ENCODE measurements at places on chromosomes 2 and 18.

- no peak for DNase-seq
These were observed 318.7 kb downstream of the GBX2 start for GRCh38 chr2:235849489-235849888.

DNA sequence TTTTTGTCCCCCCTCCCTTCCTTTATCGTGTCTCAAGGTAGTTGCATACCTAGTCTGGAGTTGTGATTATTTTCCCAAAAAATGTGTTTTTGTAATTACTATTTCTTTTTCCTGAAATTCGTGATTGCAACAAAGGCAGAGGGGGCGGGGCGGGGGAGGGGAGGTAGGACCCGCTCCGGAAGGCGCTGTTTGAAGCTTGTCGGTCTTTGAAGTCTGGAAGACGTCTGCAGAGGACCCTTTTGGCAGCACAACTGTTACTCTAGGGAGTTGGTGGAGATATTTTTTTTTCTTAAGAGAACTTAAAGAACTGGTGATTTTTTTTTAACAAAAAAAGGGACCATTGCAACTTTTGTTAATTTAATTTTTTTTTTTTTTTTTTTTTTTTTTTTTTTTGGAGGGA lies 2.1 kb downstream of the SOX11 start:
- no peak for DNase-seq

- DNase-seq, result no peak
These were observed 83.1 kb downstream of the BABAM2 start for GRCh38 chr2:27973592-27973991.

- DNase-seq, result no peak
These were observed 55.9 kb downstream of the PLA2R1 start for GRCh38 chr2:160006475-160006874.

DNA sequence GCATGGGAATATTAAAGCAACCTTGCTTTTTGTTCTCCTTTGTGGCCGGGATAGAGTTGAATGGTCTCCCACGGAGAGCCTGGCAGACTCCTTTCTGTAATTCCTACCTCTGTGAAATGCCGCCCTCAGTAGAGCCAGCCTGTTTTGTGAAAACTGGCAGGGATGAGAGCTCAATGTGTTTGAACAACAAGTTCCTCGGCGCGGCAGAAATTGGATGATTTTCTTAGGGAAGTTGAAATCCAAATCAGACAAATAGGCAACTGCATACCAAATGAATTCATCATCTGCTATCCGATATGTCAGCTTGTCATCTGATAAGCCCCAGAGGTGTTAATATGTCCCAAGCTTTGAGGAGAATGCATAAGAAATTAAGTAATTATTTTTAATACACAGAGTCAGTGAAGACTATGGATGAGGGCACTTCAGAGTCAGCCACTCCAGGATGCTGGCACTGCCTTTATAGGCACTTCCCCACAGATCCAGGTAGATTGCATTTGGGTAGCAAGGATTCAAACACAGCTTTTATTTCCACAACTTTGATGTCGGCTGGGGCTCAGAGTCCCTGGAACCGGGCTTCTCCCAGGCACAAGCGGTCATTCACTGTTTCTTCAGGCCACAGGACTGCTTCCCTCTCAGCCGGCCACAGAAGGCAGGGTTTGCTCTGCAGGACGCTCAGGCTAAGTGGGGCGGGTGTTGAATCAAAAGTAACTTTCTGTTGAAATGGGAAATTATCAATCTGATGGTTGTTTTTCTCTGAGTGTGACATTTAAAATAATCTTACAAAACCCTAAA lies 82.8 kb upstream of the REV1 start:
- DNase-seq, result no peak

DNA sequence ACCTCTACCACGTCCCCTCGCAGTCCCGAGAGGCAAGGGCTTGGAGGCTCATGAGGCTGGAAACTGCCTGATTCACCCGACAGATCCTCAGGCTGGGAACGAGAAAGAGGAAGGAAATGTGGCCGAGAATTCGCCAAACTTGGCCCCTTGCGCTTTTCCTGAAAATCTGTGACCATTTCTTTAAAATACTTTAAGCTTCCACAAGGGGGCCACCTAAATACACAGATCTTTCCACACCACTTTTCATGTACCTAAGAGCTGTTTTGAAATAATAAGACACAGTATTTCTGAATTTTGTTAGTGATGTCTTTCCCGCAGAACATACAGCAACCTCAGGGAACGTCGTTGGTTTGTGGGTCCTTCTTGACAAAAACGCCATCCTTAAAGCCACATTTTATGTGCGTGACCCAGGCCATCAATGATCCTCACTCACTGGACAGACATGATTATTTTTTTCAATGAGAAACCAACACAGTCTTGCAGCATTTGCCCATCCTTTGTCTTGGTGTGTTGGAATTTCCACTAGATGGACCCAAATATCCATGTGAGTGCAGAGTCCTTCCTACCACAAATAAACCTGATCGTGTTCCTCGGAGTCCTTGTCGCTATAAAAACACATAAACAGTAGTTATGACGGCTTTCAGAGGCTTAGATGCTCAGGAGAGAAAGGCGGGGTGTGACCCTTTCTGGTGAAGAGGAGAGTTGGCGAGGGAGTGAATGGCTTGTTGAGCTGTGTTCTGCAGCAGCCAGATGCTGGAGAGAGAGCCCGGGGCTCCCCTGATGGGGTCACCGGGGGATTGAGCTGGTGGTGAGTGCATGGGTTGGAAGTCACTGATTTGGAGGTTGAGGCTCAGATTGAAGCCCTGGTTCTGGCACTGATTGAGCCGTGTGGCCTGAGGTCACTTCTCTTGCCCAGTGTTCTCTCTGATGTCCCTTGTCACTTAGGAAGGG lies 25.0 kb downstream of the DCDC2C start:
- DNase-seq, result peak; percentile 23

DNA sequence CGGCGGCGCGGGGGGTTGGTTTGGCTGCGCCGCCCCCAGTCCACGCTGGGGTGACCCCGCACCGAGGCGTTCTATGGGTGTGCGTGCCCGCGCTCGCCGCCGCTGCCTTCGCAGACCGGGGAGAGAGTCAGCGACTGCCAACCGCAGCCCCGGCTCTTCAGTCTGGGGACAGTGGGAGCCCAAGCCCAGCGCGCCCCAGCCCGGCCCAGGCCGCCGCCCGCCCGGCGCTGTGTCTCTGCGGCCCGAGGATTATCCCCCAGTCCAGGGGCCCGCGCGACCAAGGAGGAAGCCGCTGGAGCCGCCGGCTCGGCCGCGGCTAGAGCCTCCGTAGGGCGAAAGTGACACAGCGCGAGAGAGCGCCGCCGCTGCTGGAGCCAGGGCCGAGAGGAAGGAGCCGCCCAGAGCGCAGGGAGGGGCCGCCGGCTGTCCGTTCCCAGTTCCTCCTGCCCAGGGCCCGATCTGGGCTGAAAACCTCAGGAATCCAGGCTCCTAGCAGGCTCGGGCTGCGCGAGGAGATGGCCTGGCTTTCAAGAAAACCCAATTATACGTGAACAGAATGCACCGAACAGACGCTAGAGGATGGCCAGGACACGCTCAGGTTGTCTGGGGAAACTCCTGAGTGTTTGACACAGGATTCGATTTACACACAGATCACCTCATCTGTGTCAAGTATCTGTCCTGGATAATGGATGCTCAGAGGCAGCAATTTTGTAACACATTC lies 2.4 kb downstream of the CTIF start:
- peak; percentile 62 for DNase-seq

GRCh38 chr2:26245810-26246209 lies 1.1 kb downstream of the HADHB start:
- DNase-seq, result peak; percentile 14

DNA sequence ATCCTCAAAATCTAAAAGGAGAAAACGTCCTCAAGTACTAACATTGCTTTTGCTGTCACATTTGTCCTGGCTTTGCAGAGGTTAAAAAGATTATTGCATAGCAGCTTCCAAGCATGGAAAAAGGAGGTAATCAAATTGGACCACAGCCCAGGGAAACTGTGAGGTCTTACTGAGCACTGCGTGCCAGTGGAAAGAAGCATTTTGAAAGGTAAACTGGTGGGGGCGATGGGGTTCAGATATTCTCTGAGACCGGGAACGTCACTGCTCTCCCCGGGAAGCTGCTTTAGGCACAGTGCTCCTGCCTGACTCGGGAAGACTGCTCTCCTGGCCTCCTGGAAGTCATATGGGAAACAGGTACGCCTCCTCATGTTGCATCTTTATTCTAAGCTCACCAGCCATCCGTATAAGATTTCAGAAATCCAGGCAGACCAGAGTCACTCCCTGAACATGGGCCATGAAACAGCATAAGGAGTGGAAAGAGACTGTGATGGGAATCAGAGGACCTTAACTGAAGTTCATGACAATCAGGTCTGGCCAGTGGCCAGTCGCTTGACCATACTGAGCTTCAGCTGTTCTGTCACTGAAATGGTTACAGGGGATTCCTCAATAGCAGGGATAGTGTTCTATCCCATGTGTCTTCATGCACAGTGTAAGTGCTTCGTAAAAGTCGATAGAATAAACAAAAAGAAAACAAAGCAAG lies 284.1 kb downstream of the TRIB2 start:
- no peak for DNase-seq

- no peak for DNase-seq
These were observed 102.1 kb downstream of the MEIS1 start for GRCh38 chr2:66536997-66537396.

- no peak for DNase-seq
These were observed 13.9 kb upstream of the PAIP2B start for GRCh38 chr2:71240794-71241193.

GRCh38 chr18:32771871-32772580 lies 797 bp downstream of the KLHL14 start:
- DNase-seq, result peak; percentile 4

DNA sequence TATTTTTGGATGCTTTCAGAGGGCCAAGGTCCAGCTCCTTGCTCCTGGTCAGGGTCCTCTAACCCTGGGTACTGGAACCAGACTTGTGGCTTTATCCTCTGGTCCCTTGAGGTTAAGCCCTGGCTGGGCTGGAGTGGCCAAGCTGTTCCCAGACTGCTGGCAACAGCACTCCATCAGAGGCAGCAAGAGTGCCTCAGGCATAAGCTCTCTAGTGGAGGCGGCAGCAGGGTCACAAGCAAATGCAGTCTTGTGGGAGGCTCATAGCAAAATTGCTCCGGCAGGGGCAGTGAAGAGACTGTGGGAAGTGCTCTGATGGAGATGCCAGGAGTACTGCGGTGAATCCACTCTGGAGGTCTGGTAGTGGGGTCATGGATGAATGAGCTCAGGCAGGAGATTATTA lies 128.9 kb upstream of the OTOS start:
- no peak for DNase-seq

DNA sequence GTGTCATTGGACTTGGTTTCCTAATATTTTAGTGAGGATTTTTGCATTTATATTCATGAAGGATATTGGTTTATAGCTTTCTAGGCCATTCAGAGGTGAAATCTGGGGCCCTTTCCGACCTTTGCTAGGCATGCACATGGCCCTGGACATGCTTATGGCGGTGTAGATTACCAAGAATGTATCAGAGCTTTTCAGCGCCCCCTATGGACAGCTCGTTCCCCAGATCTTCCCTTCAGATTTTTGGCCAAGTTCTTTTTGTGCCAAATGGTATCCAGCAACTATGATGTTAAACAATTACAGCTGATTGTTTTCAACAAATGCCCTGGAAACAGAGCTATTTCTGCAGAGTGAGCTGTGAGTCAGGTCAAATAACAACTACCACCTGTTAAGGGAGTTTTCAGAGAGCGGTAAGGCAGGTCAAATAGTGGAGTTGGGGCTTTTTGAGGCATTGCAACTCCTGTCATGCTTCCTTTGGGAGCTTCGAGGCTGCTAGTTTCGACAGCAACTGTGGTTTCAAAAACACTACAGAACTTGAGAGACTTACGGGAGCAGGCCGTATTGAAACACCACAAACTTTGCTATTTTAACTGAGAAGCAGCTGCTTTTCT lies 188.3 kb downstream of the ZNF516 start:
- DNase-seq, result no peak

- no peak for DNase-seq
These were observed 10.4 kb downstream of the SLC4A3 start for GRCh38 chr2:219637842-219638185.

DNA sequence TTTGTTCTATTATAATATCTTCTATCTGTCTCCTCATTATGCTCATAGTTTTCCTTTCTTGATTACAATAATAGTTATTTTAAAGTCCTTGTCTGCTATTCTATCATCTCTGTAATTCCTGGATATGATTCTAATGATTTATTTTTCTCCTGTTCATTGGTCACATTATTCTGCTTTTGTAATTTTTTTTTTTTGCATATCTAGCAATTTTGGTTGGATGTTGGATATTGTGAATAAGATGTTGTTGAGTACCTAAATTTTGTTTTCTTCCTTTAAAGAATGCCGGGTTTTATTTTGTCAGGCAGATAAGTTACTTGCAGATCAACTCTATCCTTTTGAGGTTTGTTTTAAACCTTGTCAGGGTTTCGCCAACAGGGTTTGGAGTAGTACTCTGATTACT lies 25.2 kb downstream of the KATNAL2 start:
- no peak for DNase-seq

DNA sequence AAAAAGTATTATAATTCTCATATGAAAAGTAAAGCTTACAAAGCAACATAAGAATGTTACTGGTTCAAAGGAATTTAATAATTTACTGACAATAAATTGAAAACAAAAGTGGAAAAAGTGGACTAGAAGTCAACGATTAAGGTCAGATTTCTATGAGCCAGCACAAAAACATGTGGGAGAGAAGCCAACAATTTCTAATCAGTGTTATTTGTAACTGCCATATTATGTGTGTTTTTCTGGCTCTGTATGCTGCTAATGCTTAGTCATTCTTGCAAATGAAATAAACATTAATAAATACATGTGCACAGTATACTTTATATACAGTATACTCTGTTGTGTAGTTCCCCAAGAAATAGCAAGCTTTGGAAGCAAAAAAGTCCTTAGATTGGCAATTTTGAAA lies 301.3 kb upstream of the RGPD4 start:
- peak; percentile 13 for DNase-seq

GRCh38 chr2:56104962-56105361 lies 78.8 kb upstream of the CCDC85A start:
- DNase-seq, result no peak

DNA sequence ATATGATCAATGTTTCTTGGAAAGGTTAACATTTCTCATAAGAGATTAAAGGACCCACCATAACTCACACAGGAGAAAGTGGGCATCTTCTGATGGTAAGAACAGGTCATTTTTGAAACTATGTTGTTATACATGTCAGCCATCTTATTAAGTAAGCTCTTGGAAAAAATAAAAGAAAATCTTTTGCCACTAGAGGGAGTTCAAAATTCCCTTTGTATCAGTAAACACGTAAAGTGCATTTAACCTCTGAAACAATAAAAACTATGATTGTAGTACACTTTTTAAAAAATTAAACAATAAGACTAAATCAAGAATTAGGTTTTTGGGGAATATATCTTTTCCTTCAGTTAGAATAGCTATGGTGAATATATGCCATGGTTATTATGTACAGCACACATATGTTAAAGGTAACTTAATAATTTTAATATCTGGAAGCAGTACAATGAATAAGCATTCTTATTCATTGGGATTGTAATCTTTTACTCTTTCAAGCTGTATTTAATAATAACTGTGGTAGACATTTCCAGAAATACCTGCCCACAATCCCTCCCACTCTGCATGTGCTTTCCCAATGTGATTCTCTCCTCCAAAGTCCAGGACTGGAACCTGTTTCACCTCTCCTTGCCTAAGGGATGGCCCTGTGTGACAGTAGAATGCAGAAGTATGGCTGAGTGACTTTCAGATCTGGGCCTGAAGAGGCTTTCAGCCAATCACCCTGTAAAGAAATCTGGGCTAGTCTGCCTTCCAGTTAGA lies 64.2 kb downstream of the RBMS1 start:
- peak; percentile 30 for DNase-seq

GRCh38 chr2:129233751-129234406 lies 745.6 kb upstream of the RAB6C start:
- no peak for DNase-seq

All from Caki2 (cell line).